Activated CD8-positive, alpha-beta memory T cell treated with anti-CD3 and anti-CD28 coated beads for 1 hour (primary cell): ENCODE measurements at places on chromosomes 7 and 10.

- DNase-seq, result no peak
Observed at GRCh38 chr10:30598105-30598776, 31.3 kb downstream of the LYZL2 start.

- no peak for DNase-seq
Observed at GRCh38 chr10:17209302-17209701, 7.8 kb upstream of the TRDMT1 start.

GRCh38 chr10:77537720-77538373 lies 99.8 kb downstream of the KCNMA1 start:
- DNase-seq, result no peak

DNA sequence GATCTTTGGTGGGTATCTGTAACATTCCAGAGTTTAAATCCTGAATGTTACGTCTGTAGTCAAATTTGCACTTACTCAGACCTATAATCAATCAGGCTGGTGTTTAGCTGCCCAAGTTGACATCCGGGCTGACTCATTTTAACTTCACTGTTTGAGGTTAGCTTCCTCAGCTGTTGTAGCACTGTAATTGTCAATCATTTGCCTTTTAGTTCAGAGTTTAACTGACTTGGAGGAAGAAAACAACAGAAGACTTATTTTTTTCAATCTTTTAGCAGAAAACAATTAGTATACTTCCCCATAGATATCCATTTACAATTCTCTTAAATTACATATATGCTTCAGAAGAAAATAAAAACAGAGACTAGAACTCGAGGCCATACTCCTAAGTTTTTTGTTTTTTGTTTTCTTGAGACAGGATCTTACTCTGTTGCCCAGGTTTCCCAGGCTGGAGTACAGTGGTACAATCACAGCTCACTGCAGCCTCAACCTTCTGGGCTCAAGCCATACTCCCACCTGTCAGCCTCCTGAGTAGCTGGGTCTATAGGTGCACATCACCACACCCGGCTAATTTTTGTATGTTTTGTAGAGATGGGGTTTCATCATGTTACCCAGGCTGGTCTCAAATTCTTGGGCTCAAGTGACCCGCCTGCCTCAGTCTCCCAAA lies 38.5 kb upstream of the LRRC17 start:
- no peak for DNase-seq

DNA sequence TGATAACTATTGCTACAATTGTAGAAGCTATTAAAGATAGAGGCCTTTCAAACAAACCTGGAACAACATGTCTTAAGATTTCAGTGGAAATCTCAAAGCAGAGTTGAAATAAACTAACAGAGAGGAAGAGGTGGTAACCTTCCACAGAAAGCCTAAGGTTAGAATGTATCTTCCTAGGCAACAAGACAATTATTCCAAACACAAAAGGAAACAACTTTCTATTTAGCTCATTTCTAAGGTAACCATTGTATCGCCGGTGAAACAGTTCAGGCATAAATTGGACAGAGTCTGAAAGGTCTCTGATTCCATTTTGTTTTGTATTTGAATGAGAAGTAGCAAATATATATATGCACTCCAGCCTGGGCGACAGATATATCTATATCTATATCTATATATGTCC lies 30.7 kb upstream of the HYCC1 start:
- no peak for DNase-seq

- DNase-seq, result no peak
Observed at GRCh38 chr10:114442091-114442630, 37.9 kb upstream of the AFAP1L2 start.

DNA sequence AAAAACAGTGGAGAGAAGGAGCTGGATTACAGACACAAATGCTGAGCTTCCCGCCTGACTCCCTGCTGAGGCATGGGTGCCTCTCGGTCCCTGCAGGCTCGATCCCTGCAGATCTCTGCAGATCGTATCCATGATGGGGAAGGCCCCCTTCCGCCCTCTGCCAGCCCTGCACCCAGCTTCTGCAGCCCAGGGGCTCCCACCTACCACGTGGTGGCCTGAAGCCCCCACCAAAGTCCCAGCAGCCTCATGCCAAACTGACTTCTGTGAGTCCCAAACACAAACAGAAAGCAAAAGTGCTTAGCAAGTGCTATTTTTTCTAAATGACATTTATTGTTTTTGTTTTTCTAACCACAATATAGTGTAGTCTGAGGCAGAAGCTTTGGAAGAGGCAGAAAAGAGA lies 127.1 kb upstream of the CHST15 start:
- no peak for DNase-seq

- DNase-seq, result no peak
Observed at GRCh38 chr10:18660816-18661431, 1.7 kb downstream of the ARL5B start.
